GM13977 (cell line): ENCODE measurements at places on chromosomes 5 and 9.
A peak's percentile ranks its signal among the peaks of the same experiment; 100 is the strongest.

DNA sequence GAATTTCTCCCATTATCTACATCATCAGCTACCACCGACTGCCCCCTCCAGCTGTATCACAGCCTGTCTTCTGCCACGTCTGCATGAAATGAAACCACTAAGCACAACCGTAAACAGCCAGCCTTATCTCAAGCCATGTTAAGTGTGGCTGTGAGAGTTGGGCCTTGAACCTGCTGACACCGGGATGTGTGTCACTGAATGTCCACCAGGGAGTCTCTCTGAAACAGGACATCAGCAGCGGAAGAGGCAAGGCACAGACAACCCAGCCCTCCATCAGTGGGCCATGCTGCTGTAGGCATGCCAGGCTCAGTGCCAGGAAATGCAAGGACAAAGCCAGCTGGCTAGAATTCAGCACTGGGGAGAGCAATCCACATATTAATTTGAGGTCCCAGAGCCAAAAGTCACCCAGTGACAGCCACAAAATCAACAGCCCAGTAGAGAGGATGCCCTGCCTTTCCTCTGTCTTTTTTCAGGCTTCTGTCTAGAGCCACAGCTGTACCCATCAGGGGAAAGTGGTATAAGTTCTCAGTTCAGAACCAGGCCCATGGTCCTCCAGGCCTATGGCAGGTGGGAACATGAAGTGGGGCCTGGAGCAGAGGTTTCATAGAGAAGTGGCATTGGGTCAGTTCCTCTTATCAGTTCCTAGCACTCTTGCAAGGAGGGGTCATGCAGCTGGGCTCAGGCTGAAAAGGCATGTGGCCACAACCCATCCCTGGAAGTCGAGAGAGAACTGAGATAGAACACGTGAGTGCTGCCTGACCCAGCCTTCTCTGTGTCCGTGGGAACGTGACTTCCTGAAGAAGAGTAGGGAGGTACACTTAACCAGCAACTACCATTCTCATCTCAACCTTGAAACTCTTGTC is 199.4 kb downstream of the ESM1 start:
- DNase-seq: no peak

- DNase-seq: no peak
These were observed 32.2 kb upstream of the ROPN1L start for GRCh38 chr5:10409504-10409903.

DNA sequence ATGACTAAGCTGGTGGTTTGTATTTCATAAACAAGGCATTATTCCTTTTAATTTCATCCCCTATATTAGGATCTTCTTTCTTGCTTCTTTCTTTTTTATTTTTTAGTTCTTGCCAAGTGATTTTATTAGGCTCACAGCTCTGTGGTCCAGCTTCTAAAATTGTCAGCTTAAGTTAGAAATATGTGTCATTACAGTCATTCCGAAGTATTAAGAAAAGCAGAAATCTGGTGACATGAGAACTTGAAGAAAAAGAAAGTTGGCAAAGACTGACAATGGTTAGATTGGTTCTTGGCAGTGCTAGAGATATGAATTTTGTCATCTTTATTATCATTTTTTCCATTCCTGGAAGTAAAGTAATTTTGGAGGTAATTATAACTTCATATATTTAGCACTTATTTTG is 166.5 kb upstream of the PRR16 start:
- DNase-seq: no peak

- no peak for DNase-seq
These were observed 217.0 kb downstream of the PCSK5 start for GRCh38 chr9:76107482-76107881.

- peak; percentile 93 for DNase-seq
These were observed 19.8 kb upstream of the NSD1 start for GRCh38 chr5:177113566-177114424.

- DNase-seq: no peak
These were observed 35.1 kb downstream of the GOLM1 start for GRCh38 chr9:86064220-86064619.

GRCh38 chr9:113922160-113922559 is 46.1 kb downstream of the ZNF618 start:
- no peak for DNase-seq

DNA sequence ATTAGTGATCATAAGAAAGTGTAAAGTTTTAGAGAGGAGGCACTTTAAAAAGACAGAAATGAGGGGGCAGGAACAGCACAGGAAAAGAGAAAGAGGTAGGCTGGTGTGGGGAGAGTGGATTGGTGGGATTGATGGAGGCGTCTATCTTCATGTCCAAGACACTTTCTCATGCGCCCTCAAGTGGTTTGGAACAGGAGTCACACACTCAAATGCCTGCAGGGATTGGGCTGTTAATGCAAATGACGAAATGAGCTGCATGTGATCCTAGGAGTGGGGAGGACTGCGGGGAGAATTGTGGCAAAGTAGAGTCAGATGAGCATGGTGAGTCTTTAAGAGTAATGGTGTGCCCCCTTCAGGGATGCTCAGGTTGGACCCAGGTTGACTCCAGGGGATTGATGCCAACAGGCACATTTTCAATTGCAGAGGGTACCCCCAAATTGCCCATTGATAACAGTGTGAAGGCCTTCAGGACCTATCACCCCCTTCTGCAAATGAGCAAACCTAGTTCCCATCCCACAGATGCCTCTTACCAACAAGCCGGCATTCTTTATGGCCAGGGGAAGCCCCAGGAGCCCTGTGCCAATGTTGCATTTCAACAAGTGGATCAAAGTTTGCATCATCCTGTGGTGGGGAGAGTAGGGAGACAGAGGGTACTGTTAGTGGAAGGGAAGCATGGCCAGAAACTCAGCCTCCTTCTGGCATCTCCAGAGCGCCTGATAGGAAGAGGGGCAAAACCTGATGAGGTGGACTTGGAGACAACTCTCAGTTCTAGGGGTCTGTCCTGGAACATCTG is 5.3 kb downstream of the SLC36A3 start:
- no peak for DNase-seq

DNA sequence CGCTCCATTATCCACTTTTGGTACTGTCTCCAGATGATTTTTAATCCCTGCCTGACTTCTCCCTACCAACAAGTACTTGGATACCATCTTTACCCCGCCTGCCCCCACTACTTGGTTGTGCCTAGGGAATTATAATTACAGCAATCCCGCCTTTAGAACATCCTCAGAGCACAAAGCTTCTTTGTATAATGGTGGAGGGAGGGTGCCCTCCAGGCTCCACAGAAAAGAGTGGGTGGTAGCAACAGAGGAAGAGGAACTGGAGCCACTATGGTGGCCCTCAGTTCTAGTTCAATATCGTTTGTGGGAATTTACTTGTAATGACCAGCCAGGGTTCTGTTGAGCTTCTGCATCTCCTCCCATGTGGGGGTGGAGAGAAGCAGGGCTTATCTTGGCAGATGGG is 79.0 kb upstream of the RNF38 start:
- DNase-seq: no peak

GRCh38 chr5:79200573-79201183 is 35.3 kb upstream of the JMY start:
- peak; percentile 61 for DNase-seq

- no peak for DNase-seq
These were observed 39.0 kb upstream of the OSMR start for GRCh38 chr5:38806775-38807258.

DNA sequence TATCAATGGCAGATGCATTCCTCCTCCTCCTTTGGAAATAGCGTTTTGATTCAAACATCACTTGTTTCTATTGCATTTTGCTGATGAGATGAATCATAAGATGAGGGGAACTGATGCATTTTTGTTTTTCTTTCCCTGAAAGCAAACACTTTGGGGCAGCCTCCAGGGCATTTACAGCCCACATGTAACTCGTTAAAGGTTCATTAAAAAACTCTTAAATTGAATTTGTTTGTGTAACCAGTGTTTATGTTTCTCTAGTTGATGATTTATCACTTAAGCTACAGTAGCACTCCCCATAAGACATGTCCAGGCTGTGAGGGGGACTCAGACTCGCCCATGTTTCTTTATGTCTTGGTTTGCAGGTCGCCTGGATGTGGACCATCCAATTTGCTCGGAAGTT is 246.1 kb upstream of the ANKH start:
- DNase-seq: no peak

DNA sequence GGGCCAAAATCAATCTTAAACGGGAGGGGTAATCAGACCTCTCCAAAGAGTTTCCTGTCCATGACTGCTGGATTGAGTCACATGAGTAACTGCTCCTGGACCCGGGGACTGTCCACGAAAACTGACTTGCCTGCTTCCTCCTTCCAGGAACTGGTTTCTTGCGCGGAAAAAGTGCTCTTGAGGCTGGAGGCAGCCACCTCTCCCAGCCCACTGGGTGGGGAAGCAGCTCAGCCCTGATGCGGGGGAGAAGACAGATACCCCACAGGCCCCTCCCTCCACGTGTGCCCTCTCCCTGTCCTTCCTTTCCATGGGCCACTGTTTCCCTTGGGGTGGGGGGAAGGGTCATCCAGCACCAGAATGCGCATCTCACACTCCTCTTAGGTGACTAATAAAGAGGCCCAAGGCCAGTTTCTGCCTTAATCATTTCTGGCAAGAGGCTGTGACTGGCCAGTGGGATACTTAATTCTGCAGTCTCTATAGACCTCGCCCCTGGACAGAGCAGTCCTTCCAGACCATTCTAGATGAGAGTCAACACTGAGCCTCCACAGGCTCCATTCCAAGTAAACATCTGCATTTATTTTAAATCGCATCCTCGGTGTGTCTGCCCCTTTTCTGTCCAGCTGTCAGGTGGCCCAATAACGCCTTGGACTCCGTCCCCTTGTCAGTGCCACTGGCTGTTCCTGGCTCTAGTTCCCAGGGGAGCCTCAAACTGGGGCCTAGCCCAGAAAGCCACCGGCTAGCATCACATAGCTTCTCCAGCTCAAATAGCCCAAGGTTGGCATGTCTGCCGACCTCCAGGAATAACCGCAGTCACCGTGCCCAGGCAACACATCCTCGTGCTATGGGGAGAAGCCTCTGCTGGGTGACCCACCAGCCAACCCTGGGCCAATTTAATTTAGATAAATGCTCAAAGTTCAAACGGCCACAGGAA is 12.0 kb downstream of the REXO4 start:
- DNase-seq: no peak

DNA sequence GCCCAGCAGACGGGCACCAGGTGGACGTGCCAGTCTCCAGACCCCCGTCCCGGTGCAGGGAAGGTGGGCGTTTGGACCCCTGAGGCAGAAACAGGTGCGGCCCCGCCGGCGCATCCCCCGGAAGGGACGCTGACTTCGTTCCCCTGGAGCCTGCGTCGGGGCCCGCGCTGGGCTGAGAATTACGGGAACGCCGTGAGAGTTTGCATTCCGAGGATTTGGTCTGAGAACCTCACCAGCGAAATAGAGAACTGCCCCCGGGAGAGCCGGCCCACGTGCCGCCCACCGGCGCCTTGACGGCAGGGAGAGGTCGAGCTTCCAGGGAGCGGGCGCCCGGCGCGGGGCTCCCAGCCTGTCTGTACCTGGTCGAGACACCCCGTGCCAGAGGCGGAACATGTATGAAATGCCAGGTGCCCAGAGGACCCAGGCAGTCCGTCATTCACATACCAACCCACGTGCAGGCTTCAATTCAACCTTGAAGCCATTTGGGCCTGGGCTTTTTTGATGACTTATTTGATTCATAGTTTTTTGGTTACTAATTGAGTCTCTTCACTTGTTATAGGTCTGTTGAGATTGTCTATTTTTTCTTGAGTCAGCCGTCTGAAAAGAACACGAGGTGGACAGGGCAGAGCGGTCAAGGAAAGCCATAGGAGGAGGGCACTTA is 877 bp upstream of the CAMSAP1 start:
- DNase-seq: no peak

DNA sequence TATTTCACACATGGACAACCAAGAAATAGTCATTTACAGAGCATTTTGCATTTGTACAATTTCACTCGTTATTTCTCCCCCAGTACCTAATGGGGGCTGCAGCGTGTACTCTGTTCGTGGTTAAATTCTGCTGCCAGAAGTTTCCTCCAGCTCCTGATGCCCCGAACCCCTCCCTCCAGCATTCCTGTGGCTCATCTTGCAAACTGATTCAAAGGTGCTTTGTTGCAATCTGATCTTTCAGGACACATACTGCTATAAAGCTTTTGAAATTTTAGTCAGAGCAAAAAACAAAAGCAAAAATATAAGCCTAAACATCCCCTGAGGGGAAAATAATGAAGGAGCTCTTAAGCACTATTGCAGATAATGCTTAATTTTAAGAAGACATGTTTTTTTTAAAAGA is 27.7 kb downstream of the UBLCP1 start:
- DNase-seq: no peak

DNA sequence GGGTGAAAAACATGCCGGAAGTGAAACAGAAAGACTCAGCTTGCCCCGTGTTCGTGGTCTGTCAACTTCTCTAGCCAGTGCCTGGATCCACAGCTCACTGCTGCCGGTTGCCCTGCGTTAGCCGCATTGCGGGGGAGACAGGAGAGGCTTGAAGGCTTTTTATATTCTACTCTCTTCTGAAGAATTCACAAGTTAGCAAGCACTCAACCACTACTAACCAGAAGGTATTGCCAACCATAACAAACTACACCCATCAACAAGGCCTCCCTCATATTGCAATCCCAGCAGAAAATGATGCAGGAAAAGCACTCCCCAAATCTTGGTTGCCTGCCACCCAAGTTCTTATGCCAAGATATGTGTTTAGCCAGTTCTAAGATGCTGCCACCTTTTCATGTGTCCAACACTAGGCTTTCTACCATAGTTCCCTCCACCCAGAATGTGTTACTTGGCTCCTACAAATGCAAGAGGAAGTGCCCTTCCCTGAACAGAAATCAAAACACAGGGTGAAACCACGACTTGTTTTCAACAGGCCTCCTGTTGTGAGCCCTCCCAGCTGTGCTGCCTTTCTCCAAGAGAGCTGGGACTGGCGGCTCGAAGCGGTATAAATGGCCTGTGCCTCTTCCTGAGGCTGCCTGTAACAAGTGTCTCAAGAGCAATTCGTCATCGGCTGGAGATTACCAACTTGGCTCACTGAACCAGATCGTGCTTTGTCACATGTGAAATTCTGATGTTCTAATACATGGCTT is 129.0 kb downstream of the SNX18 start:
- DNase-seq: peak; percentile 75

- DNase-seq: no peak
These were observed 27.2 kb upstream of the CPLX2 start for GRCh38 chr5:175844174-175844573.

DNA sequence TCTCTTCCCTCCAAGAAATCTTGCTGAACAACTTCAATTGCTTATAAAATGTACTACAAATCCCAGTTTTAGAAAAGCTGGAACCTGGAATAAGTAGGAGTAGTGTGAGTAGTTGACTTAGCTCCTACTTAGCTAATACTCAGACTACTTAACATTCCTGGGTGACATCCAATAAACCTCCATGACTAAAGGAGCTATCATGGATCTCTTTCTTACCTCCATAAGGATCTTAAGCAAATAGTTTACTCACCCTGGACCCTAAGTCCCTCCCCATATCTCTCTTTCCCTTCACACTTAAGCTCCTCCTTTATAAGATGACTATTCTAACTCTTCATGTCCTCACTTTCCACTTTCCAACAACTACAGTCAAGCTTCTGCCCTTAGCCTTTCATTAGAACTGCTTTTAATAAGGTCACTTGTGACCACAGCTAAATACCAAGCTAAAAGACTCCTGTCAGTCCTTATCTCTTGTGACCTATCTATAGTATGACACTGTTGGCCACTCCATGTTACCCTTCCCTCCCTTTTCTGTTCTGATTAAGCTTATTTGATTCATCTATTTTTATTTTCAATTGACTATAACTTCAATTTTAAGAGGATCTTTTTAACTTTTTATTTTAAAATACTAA is 194.9 kb downstream of the RFX3 start:
- DNase-seq: no peak

GRCh38 chr5:156186760-156187159 is 140.2 kb upstream of the SGCD start:
- no peak for DNase-seq
